ENCODE measurements at places on chromosomes 7 and 10. TPM values are rescaled to one million over a fixed set of nuclear protein-coding genes. Genes with fewer than 3 reads are reported as not detected.

DNA sequence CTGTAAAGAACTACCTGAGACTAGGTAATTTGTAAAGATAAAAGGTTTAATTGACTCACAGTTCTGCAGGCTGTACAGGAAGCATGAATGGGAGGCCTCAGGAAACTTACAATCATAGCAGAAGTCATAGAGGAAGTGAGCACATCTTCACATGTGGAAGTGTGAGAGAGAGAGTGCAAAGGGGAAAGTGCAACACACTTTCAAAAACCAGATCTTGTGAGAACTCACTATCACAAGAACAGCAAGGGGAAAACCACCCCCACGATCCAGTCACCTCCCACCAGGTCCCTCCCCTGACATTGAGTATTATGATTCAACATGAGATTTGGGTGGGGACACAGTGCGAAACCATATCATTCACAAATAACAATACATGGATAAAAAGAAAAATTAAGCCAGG, 24.5 kb downstream of the AVL9 start:
- H3K27me3 ChIP-seq: no peaks in the 10 kb centered on the region
- H3K27ac ChIP-seq: no peak overlapping the region
- H3K4me1 ChIP-seq: no peaks in the 10 kb centered on the region
- no peaks in the 10 kb centered on the region for H3K36me3 ChIP-seq
- no peak for DNase-seq

GRCh38 chr7:149714910-149715471, 58.4 kb downstream of the ZNF467 start:
- no peaks in the 10 kb centered on the region for H3K36me3 ChIP-seq
- H3K27ac ChIP-seq: no peak overlapping the region
- no peaks in the 10 kb centered on the region for H3K4me1 ChIP-seq
- no peak for DNase-seq
- H3K27me3 ChIP-seq: no peaks in the 10 kb centered on the region
- peak overlapping the region; percentile 54 for H3K4me3 ChIP-seq

SLIT1 gene
- total RNA-seq: 0.12 TPM

NPFFR1 gene
- not detected for total RNA-seq

EBLN1 gene
- total RNA-seq: not detected

DNA sequence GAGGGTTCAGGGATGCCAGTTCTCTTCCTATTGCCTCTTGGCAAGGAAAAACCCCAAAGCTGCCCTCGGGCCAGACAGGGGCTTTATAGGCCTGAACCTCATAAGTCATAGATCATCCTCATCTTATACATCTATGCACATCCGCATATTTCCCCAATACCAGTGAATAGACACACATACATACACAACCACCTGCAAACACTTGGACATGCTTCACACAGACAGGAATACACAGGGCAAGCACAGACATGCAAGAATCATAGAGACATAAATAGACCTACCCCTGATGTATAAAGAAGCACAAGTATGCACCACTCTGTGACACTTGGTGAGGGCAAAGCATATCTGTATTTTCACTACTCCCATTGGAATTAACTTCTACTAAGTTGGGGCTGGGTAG, 30.7 kb downstream of the MBL2 start:
- no peak overlapping the region for H3K4me3 ChIP-seq
- no peaks in the 10 kb centered on the region for H3K4me1 ChIP-seq
- H3K36me3 ChIP-seq: no peaks in the 10 kb centered on the region
- no peak overlapping the region for H3K27ac ChIP-seq
- no peaks in the 10 kb centered on the region for H3K27me3 ChIP-seq

GRCh38 chr10:103445767-103446567, 6.2 kb downstream of the CALHM2 start:
- H3K27ac ChIP-seq: peak overlapping the region; percentile 18
- H3K4me3 ChIP-seq: no peak overlapping the region
- H3K27me3 ChIP-seq: no peaks in the 10 kb centered on the region
- DNase-seq: no peak
- H3K36me3 ChIP-seq: no peaks in the 10 kb centered on the region

GRCh38 chr7:14988941-14989340, 86.4 kb upstream of the DGKB start:
- H3K27me3 ChIP-seq: no peaks in the 10 kb centered on the region
- no peak overlapping the region for H3K27ac ChIP-seq
- DNase-seq: no peak
- H3K4me3 ChIP-seq: no peak overlapping the region
- H3K36me3 ChIP-seq: no peaks in the 10 kb centered on the region

GRCh38 chr7:77667459-77668086, 28.7 kb upstream of the RSBN1L start:
- H3K27me3 ChIP-seq: no peaks in the 10 kb centered on the region
- no peaks in the 10 kb centered on the region for H3K36me3 ChIP-seq
- no peaks in the 10 kb centered on the region for H3K4me1 ChIP-seq
- H3K27ac ChIP-seq: no peak overlapping the region
- DNase-seq: no peak

DNA sequence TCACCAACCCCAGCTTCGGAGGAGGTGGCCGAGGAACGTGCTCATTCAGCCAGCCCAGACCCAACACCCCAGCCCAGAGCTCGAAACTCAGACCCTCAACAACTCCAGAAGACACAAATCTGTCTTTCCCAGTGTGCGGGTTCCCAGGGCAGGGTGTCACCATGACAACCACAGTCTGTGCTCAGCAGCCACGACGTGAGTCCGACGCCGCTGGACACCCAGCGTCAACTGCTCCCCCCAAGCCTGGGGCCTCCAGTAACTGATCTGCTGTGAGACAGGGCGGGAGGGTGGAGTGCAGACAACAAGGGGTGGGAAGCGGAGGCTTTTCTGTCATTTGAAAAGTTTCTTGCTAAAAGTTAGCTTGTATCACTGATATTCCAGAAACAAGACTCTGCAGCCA, 167.2 kb downstream of the MAD1L1 start:
- H3K4me1 ChIP-seq: no peaks in the 10 kb centered on the region
- no peaks in the 10 kb centered on the region for H3K27me3 ChIP-seq

DNA sequence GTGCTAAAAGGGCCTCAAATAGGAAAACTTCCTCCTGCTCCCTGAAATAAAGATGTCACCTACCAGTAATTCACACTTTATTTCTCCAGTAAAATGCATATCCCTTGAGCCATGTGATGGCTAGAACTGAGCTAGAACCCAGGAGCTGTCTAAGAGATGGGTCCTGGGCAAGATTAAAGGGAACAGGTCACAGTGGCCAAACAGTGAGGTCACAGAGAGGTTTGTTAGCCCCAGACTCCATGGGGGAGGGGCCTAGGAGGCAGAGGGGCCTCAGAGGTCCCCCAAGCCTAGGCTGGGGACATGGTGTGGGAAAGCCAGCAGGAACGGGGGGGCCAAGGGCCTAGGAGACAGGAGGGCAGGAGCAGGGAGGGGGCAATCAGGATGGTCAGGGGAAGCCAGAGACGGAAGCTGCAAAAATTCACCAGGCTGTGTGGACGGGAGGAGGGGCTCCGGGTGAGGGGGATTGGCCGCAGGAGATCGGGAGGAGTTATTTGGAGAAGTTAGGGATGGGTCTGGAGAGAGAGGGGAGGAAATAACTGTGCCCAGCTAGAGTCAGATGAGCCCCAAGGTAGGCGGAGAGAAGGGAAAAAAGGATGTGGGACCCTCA, 3.3 kb downstream of the FBXO24 start:
- peaks cover 7% of the 10 kb centered on the region for H3K4me1 ChIP-seq
- no peak overlapping the region for H3K4me3 ChIP-seq
- DNase-seq: no peak
- no peaks in the 10 kb centered on the region for H3K36me3 ChIP-seq
- H3K27me3 ChIP-seq: no peaks in the 10 kb centered on the region

- peaks cover 4% of the 10 kb centered on the region for H3K27me3 ChIP-seq
- no peaks in the 10 kb centered on the region for H3K36me3 ChIP-seq
- DNase-seq: no peak
- no peak overlapping the region for H3K27ac ChIP-seq
Measured at GRCh38 chr7:9557853-9558252, 1124.4 kb downstream of the NXPH1 start.

IKZF1 gene
- 6.3 TPM for total RNA-seq

DNA sequence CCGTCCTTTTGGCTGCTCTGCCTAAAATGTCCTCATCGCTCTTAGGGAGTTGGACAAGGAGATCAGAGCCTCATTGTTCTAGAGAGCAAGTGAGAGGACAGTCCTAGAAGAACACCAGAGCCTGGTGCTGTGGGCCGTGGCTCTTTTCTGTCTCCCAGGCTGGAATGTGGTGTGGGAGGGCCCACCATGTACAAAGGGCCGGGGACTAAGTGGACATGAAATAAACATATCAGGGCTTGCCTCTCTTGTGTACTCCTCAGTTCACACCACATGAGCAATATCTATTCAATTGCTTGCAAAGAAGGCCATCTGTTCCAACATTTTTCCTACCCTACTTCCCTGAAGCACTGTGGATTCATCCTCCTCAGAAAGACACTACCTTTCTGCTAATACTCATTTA, 510.4 kb downstream of the SUGCT start:
- no peak overlapping the region for H3K27ac ChIP-seq
- H3K4me3 ChIP-seq: no peak overlapping the region
- H3K36me3 ChIP-seq: no peaks in the 10 kb centered on the region

GRCh38 chr7:55970978-55971377, 6.6 kb downstream of the NIPSNAP2 start:
- no peak overlapping the region for H3K27ac ChIP-seq
- no peak for DNase-seq
- H3K27me3 ChIP-seq: no peaks in the 10 kb centered on the region
- H3K36me3 ChIP-seq: no peaks in the 10 kb centered on the region

GRCh38 chr10:27659786-27660185, 85.8 kb downstream of the MKX start:
- peaks cover 4% of the 10 kb centered on the region for H3K27me3 ChIP-seq
- no peak overlapping the region for H3K4me3 ChIP-seq
- DNase-seq: no peak
- no peak overlapping the region for H3K27ac ChIP-seq
- no peaks in the 10 kb centered on the region for H3K36me3 ChIP-seq

- H3K4me1 ChIP-seq: no peaks in the 10 kb centered on the region
- H3K4me3 ChIP-seq: no peak overlapping the region
- no peaks in the 10 kb centered on the region for H3K27me3 ChIP-seq
- H3K27ac ChIP-seq: no peak overlapping the region
- DNase-seq: no peak
- H3K36me3 ChIP-seq: no peaks in the 10 kb centered on the region
Measured at GRCh38 chr7:70208236-70209063, 610.2 kb downstream of the AUTS2 start.

ASZ1 gene
- total RNA-seq: not detected

GRCh38 chr7:142878315-142878714, 7.2 kb downstream of the TRPV6 start:
- no peaks in the 10 kb centered on the region for H3K27me3 ChIP-seq
- H3K4me1 ChIP-seq: no peaks in the 10 kb centered on the region
- no peak for DNase-seq
- no peak overlapping the region for H3K4me3 ChIP-seq

PANK1 gene
- total RNA-seq: 46.0 TPM

DNA sequence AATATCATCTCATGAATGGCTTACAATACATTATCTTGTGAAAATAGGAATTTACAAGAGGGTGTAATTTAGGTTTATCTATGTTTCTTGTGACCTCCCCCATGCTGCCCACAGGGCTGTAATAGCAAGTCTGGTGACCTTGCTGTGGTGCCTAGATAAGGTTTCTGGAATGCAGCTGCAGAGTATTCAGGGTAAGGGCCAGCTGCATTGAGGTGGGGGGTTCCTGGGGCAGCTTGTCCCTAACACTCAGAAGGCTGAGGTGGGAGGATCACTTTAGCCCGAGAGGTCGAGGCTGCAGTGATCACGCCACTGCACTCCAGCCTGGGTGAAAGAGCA, 5.3 kb upstream of the DHTKD1 start:
- no peaks in the 10 kb centered on the region for H3K27me3 ChIP-seq
- H3K4me1 ChIP-seq: no peaks in the 10 kb centered on the region
- no peak for DNase-seq
- no peaks in the 10 kb centered on the region for H3K36me3 ChIP-seq
- H3K27ac ChIP-seq: no peak overlapping the region
- no peak overlapping the region for H3K4me3 ChIP-seq

SLK gene
- 11.9 TPM for total RNA-seq

GRCh38 chr10:49569031-49569631, 30.2 kb upstream of the ERCC6 start:
- DNase-seq: no peak
- no peak overlapping the region for H3K4me3 ChIP-seq
- no peaks in the 10 kb centered on the region for H3K36me3 ChIP-seq
- no peaks in the 10 kb centered on the region for H3K27me3 ChIP-seq
- H3K4me1 ChIP-seq: no peaks in the 10 kb centered on the region

GRCh38 chr10:129049501-129049900, 417.5 kb upstream of the MGMT start:
- no peaks in the 10 kb centered on the region for H3K36me3 ChIP-seq
- no peak overlapping the region for H3K27ac ChIP-seq
- H3K4me1 ChIP-seq: no peaks in the 10 kb centered on the region
- H3K4me3 ChIP-seq: no peak overlapping the region
- DNase-seq: no peak

DNA sequence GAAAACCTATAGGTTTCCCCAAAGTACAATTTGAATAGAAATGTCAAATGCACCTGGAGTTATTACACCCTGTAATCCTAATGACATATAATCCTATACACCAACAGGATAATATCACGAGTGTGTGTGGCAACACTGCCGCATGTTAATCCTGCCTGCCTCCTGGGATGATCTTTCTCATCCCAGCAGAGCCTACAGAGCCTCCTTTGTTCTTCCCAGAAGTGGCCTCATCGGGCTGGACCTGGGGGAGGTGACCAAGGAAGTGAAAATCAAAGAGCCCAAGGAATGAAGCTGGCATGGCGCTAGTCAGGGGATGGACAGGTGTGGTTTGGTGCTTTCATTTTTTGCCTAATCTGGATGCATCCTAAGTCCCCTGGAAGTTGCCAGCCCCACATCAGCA, 29.5 kb upstream of the LEP start:
- no peaks in the 10 kb centered on the region for H3K4me1 ChIP-seq
- no peak for DNase-seq
- no peak overlapping the region for H3K27ac ChIP-seq

PARP12 gene
- total RNA-seq: 29.2 TPM

HPS6 gene
- 8.2 TPM for total RNA-seq
